ENCODE measurements at places on chromosomes 12 and 14.
A peak's percentile ranks its signal among the peaks of the same experiment; 100 is the strongest.

DNA sequence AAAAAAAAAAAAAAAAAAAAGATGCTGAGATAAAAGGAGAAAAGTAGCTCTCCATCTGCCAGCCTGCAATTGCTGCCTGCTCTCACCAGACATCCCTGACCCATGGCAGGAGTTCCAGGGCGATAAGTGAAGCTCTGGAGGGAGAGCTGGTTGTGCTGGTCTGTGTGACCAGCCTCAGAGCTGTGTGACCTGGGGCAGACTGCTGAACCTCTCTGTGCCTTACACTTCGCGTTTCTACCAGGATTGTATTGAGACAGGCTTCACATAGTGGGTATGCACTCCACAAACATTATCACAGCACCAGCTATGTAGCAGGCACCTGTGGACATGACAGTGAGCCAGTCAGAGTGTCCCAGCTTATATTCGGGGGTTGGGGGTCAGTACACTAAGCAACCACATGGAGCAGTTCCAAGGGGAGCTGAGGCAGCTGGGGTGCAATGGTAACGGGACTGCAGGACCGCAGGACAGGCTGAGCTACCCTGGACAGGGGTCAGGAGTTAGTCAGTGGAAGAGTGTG is 57.5 kb downstream of the RBM19 start:
- no peak for DNase-seq

- DNase-seq, result no peak
These were observed 19.2 kb downstream of the CLIP1 start for GRCh38 chr12:122403115-122403770.

DNA sequence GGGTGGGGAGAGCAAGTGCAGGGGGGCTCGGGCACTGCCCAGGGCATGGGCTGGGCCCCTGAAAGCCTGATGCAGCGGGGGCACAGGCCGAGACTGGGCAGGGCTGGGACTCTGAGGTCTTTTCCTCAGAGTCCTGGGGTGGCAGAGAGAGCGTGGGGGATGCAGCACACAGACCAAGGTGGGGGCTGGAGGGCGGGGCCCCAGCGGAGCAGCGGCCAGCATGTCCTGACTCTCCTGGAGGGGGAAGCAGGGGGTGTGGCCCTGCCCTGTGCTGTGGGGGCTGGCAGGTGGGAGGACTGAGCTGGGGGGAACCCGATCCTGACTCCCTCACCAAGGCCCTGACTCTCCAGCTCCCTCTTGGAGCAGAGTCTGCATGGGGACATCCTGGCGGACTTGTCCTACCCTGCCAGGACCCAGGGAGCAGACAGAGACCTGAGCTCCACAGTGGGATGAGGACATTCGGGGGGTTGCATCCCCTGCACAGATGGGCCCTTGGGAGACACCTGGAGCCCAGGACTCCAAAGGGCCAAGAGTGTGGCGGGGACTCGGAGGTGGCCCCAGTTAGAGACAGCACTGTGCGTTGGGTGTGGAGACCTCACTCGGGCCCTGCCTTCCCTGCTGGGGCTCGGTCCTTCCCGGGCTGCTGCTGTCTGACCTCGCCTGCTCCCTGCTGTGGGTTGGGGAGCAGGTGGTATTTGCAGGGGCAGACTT is 326.1 kb downstream of the TMEM121 start:
- DNase-seq, result no peak

DNA sequence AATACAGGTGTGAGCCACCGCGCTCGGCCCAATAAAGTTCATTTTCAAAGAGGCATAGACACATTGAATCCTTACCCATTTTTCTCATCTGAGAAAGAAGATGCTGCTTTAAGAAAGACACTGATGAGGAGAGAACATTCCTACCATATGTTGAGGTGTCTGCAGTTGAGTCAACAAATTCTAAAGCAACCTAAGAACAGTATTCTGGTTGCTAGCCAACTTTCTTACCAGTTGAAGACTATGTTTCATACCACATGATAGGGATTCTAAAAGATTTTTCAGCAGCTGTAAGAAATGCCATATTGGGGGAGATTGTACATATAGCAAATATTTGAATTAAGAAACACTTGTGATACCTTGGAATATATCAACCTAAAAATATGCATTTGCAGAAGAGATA is 160.1 kb downstream of the SRGAP1 start:
- peak; percentile 44 for DNase-seq

DNA sequence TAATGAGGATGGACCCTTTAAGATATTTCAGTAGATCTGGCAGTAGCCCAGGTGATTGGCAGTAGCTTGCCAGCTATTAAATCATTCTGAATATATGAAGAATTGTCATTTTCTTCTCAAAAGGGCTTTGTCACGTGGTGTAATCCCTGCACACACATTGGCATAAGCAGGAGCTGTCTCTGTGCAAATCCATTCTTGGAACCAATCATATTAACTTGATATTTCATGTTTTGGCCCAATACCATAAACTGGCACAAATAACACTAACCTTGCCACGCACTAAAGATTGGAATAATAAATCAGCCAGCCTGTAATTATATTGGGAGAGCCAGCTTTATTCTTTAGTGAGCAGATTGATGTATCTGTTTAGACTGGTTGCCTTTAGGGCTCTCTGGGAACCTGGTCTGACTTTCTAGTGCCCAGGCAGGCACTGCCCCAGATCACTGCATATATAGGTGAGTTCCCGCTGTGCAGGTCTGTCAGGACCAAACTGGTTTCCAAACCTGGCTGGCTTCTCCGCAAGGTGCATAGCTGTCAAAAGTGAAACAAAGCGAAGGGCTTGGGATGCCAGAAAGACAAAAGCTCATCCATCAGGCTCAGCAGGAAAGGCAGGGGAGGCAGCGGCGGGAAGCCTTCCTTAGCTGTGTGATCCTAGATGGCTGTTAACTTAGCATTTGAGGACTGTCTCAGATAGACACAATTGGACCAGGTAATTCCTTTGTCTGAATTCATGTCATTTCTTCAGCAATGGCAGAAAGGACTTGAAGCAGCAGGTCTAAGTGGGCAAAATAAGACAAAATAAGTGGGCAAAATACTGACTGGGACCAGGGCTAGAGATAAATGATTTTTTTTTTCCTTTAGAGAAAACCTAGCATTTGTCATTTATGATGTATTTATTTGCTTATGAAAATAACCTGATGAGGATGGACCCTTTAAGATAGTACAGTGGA is 128.8 kb upstream of the DYRK2 start:
- DNase-seq, result no peak
